ENCODE measurements at places on chromosomes 6 and 20.

- no peak for DNase-seq
Measured at GRCh38 chr6:115796829-115797228, 263.9 kb downstream of the FRK start.

DNA sequence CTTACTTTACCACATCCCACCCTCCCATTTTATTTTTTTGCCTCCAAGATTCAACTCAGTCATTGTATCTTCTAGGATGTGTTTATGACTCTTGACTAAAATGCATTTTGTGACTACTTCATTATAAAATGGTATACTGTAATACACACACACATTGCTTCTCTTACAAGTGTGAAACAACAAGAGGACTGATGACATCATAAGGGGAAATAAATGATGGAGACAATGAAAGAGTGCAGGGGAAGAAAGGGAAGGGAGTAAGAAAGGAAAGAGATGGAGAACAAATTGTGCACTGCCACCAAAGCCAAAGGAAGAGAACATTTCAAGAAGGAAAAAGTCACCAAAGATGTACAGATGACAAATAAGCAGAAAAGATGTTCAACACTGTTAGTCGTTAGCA lies 102.6 kb downstream of the CD164 start:
- no peak for DNase-seq

DNA sequence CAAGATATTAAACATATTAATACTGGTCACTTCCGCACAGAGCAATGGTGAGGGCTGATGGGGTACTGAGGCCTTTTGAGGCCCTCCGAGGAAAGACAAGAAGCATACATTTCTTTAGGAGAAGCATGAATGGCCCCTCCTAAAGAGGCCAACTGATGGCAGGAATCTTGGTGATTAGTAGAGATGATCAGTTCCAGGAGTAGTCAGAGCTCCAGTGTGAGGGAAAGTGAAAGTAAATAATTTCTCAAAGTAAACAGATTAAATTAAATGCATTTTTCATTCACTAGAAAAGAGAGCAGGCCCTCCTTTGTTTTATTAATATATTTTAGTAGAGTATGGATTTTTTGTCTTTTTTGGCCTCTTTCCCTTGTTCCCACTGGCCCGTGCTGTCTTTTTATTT lies 38.2 kb downstream of the NOX3 start:
- no peak for DNase-seq

DNA sequence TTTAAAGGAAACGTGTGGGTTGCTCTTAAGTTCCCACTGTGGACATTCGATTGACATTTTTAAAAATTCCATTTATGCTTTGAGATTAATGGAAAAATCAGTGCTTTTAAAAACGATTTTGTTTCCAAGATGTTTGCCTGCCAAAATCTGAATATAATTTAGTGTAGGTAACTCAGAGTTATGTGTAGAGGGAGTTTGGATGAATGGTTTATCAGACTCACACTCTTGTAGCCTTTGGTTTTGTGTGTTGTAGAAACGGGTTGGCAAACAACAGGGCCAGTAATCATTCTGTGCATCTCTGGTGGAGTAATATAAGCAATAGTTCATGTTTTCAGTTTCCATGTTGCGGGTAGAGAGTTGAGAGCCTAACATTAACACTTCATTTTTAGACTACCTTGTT lies 140.6 kb downstream of the RPS12 start:
- DNase-seq = no peak

DNA sequence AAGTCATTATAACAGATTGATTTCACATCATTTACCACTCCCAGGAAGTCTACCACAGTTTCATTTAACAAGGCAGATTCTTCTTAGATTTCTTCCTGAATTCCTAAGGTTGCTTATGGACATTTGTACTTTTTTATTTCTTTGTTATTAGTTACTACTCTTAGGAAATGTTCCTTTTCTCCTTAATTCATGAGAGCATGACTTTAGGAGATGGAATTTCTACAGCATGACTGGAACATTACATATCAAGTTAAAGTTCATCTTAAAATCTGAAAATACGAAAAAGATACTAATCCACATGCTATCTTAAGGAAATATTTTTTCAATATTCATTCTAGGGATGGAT lies 22.3 kb downstream of the CNKSR3 start:
- DNase-seq = no peak

DNA sequence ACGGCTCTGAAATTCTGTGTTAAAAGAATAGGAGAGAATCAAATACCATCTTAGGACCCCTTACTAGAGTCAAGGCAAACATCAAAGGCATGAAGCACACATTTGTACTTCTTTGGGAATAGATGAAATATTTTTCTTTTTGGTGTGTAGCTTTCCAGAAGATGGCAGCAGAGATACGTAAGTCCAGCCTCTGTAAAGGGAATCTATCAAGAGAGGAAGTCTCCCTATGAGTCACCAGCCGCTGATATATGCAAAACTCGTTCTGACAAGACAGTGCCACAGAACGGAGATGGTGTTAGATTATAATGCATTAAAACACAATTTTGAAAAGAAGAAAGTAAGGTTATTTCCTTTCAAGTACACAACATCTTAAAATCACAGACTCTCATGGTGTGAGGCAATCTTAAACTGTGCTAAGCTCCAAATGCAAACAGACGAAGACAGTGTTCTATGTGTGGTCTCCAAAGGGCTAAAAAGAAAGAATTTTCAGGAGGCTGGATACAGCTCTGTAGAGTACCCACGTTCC lies 120.0 kb upstream of the AGPAT4 start:
- DNase-seq = peak; percentile 68
